PC-9 (cell line): ENCODE measurements at places on chromosomes 12 and 14. TPM values are rescaled to one million over a fixed set of nuclear protein-coding genes. Genes with fewer than 3 reads are reported as not detected.

GRCh38 chr12:96434107-96434506 is 33.9 kb upstream of the CDK17 start:
- H3K4me1 ChIP-seq, result no peaks in the 10 kb centered on the region
- H3K27me3 ChIP-seq, result no peaks in the 10 kb centered on the region
- no peak overlapping the region for H3K4me3 ChIP-seq
- no peaks in the 10 kb centered on the region for H3K36me3 ChIP-seq

GRCh38 chr14:68961781-68962584 is 17.1 kb downstream of the ACTN1 start:
- H3K4me3 ChIP-seq, result no peak overlapping the region
- peak; percentile 51 for DNase-seq
- peaks cover 40% of the 10 kb centered on the region for H3K36me3 ChIP-seq

DNA sequence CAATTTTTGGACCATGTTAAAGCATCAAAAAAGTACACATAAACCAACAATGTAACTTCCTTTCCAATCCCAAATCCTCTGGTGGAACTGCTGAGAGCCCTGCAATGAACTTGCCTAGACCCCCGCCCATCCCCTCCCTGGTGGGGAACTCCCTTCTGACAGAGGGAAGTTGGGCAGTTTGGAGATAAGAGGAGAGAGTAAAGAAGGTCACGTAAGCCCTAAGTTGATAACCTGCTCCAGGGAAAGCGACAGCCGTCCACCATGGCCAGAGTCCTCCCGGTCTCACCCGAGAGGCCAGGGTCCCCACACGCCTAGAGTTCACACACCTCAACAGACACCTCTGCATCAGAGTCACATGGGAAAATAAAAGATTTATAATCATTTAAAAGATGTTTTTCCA is 138.7 kb downstream of the EGLN3 start:
- H3K36me3 ChIP-seq, result no peaks in the 10 kb centered on the region
- H3K4me3 ChIP-seq, result no peak overlapping the region
- H3K4me1 ChIP-seq, result no peaks in the 10 kb centered on the region
- DNase-seq, result no peak

DNA sequence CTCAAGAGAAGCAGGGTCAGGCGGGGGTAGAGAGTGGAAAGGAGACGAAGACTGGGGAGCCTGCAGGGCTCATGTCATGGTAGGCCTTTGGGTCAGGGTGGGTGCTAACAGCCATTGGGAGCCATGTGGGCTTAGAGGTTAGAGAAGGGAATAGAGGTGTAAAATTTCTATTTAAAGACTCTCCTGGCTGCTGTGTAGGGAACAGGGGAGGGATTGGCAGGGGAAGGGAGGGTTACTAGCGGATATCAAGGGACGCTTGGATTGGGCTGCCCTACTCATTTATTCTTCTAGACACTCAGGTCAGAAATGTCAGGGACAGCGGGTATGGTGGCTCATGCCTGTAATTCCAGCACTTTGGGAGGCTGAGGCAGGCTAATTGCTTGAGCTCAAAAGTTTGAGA is 18.2 kb downstream of the WSCD2 start:
- no peaks in the 10 kb centered on the region for H3K4me1 ChIP-seq
- H3K27me3 ChIP-seq, result peaks cover 86% of the 10 kb centered on the region
- DNase-seq, result no peak
- no peak overlapping the region for H3K27ac ChIP-seq

GRCh38 chr14:74213907-74214803 is 25.1 kb upstream of the VSX2 start:
- DNase-seq, result no peak
- H3K27ac ChIP-seq, result no peak overlapping the region
- no peak overlapping the region for H3K4me3 ChIP-seq
- H3K36me3 ChIP-seq, result no peaks in the 10 kb centered on the region
- H3K4me1 ChIP-seq, result no peaks in the 10 kb centered on the region
- peaks cover 28% of the 10 kb centered on the region for H3K27me3 ChIP-seq

DNA sequence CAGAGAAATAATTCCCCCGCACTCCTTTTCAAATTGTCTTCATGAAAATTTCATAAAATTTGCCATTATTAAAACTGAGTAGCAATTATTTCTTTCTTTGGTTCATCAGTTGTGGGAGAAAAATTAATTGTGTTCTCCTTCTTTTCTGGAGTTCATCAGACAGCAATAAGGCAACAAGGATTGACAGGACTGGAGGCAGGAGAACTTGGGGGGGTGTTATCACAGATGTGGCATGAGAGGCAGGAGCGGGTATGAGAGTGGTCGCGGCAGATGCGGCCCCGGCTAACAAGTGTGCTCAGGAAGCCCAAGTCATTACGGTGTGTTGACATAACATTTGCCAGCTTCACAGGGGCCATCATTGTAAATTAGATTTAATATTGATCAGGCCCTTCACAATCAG is 306.6 kb upstream of the TMPO start:
- DNase-seq, result no peak
- H3K36me3 ChIP-seq, result no peaks in the 10 kb centered on the region
- peaks cover 9% of the 10 kb centered on the region for H3K27me3 ChIP-seq

DNA sequence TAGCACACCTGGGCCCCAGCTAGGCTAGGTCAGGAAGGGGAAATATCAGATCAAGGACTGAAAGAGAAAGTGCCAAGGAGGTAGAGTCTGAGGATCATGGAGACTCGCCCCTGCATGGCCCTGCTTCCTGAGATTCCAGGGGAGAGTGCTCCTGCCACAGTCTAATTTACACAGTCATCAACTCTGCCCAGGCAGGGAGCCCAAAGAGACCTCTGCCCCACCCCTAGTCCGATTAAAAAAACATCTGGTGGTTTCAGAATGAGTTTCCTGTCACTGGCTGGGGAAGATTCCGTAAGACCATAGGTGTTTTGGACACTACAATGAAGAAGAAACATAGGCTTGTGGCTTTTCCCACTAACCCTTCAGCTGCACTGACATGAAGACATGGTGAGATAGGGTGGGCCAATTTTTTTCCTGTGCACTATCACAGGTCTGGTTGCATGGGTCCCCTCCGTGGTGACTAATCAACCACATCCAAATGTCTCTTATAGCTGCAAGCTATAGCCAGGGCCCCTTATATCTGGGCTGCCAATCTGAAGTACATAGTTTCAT is 31.5 kb upstream of the GZMB start:
- H3K4me1 ChIP-seq, result no peaks in the 10 kb centered on the region
- no peaks in the 10 kb centered on the region for H3K36me3 ChIP-seq
- H3K27me3 ChIP-seq, result no peaks in the 10 kb centered on the region

- no peaks in the 10 kb centered on the region for H3K27me3 ChIP-seq
- H3K4me3 ChIP-seq, result no peak overlapping the region
- no peak overlapping the region for H3K27ac ChIP-seq
- H3K36me3 ChIP-seq, result no peaks in the 10 kb centered on the region
- no peak for DNase-seq
Measured at GRCh38 chr14:67416085-67416484, 4.1 kb upstream of the PLEK2 start.

DNA sequence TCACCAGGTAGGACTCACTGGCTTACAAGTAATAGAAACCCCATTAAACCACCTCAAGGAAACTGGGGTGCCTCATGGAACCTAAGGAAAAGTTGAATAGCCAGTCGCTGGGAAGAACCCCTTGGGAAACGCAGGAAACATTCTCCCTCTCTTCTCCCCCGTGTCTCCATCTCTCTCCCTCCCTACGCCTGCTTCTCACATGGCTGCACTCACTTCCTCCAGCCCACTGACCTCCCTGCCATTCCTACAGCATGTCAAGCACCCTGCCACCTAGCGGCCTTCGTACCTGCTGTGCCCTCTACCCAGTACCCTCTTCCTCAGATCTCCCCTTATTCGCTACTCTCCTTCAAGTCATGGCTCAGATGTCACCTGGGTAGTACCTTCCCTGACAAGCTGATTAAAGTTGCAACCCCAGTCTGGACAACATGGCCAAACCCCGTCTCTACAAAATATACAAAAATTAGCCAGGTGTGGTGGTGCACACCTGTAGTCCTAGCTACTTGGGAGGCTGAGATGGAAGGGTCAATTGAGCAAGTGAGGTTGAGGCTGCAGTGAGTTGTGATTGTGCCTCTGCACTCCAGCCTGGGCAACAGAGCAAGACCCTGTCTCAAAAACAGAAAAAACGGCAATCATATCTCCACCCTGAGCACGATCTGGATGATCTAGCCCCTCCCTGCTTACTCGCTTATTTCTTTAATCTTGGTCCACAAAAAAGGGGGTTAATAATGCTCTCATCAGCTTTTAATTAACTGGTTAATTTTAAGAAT is 6.4 kb upstream of the DTX1 start:
- DNase-seq, result no peak
- H3K27ac ChIP-seq, result no peak overlapping the region
- H3K4me3 ChIP-seq, result no peak overlapping the region
- no peaks in the 10 kb centered on the region for H3K36me3 ChIP-seq
- no peaks in the 10 kb centered on the region for H3K4me1 ChIP-seq
- peaks cover 35% of the 10 kb centered on the region for H3K27me3 ChIP-seq

DNA sequence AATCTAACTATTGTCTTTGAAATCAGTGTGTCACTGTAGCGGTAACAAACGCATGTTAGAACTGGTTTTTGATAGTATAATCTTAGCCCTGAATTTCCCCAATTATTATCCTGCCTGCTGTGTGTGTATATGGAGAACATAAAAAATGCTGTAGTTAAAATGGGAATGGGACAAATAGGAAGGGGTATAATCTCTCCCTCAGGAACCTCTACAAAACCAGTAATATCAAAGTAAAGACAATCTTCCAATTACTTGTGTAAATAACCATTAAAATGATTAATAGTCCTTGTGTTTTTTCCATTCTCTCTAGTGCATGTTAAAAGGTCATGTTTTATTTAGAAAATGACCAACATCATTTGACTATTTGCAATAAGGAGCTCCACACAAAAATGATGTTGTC is 200.1 kb upstream of the TMTC1 start:
- no peak overlapping the region for H3K4me3 ChIP-seq
- no peaks in the 10 kb centered on the region for H3K4me1 ChIP-seq
- DNase-seq, result no peak

GRCh38 chr12:26231921-26232320 is 36.5 kb downstream of the SSPN start:
- no peak overlapping the region for H3K27ac ChIP-seq
- H3K4me3 ChIP-seq, result no peak overlapping the region

- no peaks in the 10 kb centered on the region for H3K27me3 ChIP-seq
- no peaks in the 10 kb centered on the region for H3K36me3 ChIP-seq
- DNase-seq, result no peak
- no peak overlapping the region for H3K27ac ChIP-seq
- 0 out of 2 replicates have a peak, but pooled peaks cover 7% of the 10 kb centered on the region for H3K4me1 ChIP-seq
Measured at GRCh38 chr14:52835122-52835903, 43.9 kb upstream of the GNPNAT1 start.

- no peaks in the 10 kb centered on the region for H3K36me3 ChIP-seq
- no peak for DNase-seq
- H3K4me1 ChIP-seq, result no peaks in the 10 kb centered on the region
- no peak overlapping the region for H3K4me3 ChIP-seq
- no peaks in the 10 kb centered on the region for H3K27me3 ChIP-seq
- no peak overlapping the region for H3K27ac ChIP-seq
Measured at GRCh38 chr12:20434996-20435395, 66.7 kb downstream of the PDE3A start.

DNA sequence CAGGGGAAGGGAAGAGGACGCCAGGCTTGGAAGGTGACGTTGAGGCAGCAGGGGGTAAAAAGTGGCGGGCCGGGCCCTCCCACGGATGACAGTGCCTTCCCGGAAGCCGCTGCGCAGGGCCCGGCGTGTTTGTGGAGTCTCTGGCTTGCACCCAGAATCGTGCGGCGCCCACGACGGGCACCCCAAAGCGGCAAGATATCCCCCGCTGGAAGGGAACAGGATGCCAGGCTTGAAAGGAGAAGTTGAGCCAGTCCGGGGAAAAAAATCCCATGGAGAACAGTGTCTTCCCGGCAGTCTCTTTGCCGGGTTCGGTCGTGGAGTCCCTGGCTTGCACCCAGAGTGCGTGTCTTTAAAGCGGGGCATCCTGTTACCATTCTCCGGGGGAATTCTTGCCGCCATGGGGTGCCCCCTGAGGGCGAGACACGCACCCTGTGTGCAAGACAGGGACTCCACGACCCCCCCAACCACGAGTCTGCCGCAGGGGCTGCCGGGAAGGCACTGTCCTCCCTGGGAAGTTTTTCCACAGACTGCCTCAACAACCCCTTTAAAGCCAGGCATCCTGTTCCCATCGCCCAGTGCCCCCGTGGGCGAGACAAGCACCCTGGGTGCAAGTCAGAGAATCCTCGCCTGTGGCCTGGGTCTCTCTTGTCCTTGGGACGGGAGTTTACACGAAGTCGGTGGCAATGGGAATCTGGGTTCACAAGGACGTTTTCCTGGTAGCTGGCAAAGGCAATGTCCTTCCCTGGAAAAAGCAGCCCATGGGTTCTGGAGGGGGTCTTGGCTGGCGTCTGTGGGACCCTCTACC is 156.1 kb upstream of the ALG10B start:
- H3K4me3 ChIP-seq, result no peak overlapping the region
- no peaks in the 10 kb centered on the region for H3K36me3 ChIP-seq
- DNase-seq, result no peak
- H3K27me3 ChIP-seq, result peaks cover 38% of the 10 kb centered on the region
- no peak overlapping the region for H3K27ac ChIP-seq
- H3K4me1 ChIP-seq, result no peaks in the 10 kb centered on the region

DNA sequence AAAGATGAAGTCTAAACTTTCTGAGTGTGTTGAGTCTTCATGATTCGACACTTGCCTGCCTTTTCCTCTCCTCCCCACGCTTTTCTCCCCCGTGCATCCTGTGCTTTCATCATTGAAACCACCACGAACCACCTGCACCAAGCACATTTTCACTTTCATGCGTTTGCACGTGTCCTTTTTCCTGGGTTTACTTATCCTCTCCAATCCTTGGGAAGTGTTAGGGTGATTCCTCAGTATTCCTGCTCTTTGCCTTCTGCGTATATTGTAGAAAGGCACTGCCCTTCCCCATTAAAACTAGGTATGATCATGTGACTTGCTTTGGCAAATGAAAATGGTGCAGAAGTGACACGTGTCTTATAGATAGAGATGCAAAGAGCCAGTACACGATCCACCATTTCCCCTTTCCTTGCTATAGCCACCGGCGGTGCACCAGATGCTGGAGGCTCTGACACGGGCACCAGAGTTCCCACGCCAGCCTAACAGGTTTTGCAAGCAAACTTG is 106.6 kb downstream of the BRMS1L start:
- no peak overlapping the region for H3K27ac ChIP-seq
- no peaks in the 10 kb centered on the region for H3K36me3 ChIP-seq
- no peak for DNase-seq

GRCh38 chr14:65200454-65200853 is 98.1 kb upstream of the MAX start:
- no peaks in the 10 kb centered on the region for H3K36me3 ChIP-seq
- H3K4me3 ChIP-seq, result no peak overlapping the region
- DNase-seq, result no peak
- no peaks in the 10 kb centered on the region for H3K4me1 ChIP-seq
- H3K27ac ChIP-seq, result no peak overlapping the region

Gene OR6S1
- not detected in 2 replicates for total RNA-seq

Gene HOXC13
- 1.5 and 1.8 TPM in 2 replicates for total RNA-seq

Gene TDRD9
- total RNA-seq, result 0.15 TPM in 1 of 2 replicates, not detected in the other

Gene SETD1B
- total RNA-seq, result 16.4 and 22.6 TPM in 2 replicates

Gene TMCC3
- 10.0 and 19.9 TPM in 2 replicates for total RNA-seq

Gene CACNA1C
- not detected in 2 replicates for total RNA-seq

Gene C12orf75
- total RNA-seq, result 0.83 and 1.3 TPM in 2 replicates

Gene TGM1
- total RNA-seq, result 7.2 and 7.5 TPM in 2 replicates

Gene TRHDE
- total RNA-seq, result 0.15 and 0.74 TPM in 2 replicates
